Fibroblast of mammary gland (primary cell): ENCODE measurements at places on chromosomes 2 and 18.

DNA sequence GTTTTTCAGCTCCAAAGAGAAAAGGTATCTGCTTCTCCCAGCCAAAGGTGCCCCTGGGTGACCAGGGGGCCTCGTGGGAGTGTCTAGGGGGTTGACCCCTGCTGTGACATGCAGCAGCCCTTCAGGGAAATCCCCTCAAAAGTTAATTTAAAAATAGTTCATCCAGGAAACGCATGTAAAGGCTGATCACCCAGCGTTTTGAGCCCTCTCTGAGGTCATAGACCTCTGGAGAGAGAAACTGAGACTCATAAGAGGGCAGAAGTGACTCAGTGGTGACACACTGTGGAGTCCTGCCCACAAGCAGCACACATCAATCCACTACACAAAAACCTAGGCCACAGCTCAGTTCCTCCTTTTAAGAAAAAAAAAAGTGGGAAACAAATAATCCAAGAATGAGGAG lies 11.9 kb downstream of the GAL3ST2 start:
- DNase-seq: no peak

- DNase-seq: no peak
Measured at GRCh38 chr18:22368021-22368420, 49.7 kb downstream of the CTAGE1 start.

GRCh38 chr2:125108251-125108650 lies 1083.2 kb downstream of the CNTNAP5 start:
- no peak for DNase-seq

DNA sequence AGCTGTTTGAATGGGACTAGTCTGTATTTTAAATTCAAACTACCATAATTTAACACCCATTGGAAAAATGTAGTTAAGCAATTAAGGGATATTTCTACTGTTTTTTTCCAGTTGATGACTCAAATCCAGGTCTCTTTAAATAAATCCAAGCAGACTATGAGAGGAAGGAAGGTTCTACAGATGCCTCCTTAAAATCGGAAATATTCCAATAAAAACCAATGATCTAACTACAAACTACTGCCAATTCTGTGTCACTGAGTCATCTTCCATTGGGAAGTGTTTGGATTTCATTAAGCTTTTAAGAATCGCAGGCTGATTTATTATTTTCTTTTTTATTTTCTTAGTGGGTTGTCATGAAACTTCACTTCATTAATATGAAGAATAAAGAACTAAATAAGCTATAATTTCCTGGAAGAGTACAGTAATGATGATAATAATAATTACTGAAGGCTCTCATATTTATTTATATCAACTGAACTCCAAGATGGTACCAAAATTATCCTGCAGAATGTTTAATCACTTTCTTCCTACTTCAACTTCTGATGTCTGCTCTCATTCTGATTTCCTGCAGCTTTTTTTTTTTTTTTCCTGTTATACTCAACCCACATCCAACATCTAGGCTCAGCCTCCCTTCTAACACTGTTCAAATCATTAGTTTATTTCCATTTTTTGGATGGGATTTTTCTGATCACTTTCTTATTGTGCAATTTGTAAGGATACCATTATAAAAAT lies 166.3 kb upstream of the FN1 start:
- DNase-seq: peak; percentile 97

- DNase-seq: no peak
Measured at GRCh38 chr2:104572834-104573233, 281.1 kb upstream of the POU3F3 start.

DNA sequence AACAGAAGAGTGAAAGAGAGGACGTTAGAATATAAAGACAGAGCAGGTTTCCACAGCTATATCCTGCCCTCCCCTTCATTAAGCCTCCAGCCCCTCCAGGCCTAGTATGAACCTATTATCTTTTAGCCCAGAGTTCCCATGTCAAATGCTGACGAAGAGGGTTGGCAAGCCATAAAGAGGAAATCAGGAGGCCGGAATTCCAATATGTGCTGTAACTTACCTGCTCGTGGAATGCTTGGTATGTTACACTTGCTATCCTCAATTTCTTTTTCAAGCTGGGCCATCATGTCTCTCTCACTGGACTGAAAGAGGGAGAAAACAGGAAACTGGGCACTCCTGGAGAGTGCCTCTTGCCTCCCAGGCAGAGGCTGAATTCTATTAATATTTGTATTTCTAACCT lies 264.1 kb downstream of the TRIB2 start:
- DNase-seq: no peak

DNA sequence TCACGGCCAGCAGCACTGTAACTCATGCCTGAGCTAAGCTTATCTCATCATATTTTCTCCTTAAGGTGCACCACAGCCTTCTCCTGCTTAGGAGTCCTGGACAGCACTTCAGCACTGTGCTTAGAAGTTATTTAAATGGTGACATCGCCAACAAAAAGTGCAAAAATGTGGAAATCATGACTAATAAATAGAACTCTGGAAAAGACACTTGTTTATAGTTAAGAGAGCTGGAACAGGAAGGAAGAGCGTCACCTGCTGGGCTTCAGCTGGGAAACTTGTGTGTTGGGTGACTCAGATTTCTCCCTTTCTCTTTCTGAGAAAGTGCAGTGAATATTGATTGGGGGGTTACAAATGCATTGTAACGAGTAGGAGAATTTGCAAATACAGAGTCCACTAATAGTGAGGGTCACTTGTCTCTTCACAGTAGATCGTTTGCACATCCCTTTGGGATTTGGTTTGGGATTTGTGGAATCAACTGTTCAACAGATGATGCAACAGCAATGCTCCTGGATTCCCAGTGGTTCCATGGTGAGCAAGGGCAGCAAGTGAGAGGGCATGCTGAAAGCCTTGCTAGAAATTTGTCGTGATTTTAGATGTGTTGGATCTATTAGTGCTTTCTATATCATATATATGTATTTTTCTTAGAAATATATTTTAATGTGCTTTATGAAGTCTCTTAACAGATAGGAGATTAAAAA lies 84.2 kb downstream of the DOK6 start:
- DNase-seq: peak; percentile 73

- no peak for DNase-seq
Measured at GRCh38 chr2:199798831-199799580, 52.0 kb downstream of the FTCDNL1 start.

- DNase-seq: peak; percentile 42
Measured at GRCh38 chr2:46554397-46554796, 75.0 kb downstream of the TMEM247 start.

- no peak for DNase-seq
Measured at GRCh38 chr18:35322486-35323458, 21.4 kb downstream of the ZNF24 start.

DNA sequence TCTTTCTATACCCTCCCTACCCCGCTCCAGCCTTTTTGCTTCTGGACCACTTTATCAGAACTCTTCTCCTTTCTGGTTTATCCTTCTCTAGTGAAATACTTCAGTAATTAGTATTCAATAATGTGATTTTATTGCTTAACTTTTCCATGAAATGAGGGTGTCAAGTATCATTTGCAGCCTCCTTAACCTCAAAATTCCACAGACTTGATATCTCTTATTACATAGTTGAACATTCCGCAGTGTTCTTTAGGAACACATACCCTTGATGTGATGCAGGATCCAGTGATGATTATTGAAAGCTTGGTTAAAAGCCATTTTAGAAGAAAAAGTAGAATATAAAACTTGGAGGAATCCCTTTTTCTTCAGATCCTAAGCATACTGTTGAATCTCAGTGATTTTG lies 94.8 kb downstream of the GREB1L start:
- DNase-seq: no peak

- no peak for DNase-seq
Measured at GRCh38 chr2:31249009-31249690, 15.2 kb downstream of the EHD3 start.

GRCh38 chr2:36432479-36432878 lies 76.9 kb downstream of the CRIM1 start:
- DNase-seq: no peak

- no peak for DNase-seq
Measured at GRCh38 chr2:102661846-102662245, 42.5 kb downstream of the SLC9A2 start.

DNA sequence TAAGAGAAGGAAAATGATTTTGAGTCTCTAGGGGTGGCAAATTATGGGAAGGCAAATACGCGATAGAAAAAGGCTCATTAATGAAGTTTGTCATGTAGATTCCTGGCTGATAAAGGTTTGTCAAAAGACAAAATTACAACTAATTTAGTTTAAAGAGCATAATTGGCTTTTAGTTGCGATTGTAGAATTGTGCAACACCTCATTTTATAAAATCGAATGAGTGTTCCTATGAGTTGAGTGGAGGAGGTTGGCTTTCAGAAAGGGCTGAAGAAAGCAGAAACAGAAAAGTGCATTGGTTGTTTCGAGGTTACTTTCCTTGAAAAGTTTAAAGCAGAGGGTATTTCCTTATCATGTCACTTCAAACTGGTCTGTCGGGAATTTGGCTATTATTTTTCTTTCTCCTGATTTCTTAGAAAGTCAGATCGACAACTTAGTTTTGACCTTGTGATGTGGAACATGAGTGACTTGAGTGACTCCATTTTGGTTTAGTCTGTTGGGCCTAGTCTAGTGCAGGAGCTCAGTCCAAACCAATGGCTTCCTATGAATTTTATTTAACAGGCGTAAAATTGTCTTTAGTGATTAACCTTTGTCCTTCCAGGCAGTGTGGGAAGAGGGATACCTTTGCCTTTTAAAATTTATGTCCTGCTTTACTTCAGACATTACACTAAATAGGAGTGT lies 2.2 kb upstream of the PCYOX1 start:
- DNase-seq: no peak
